ENCODE measurements at places on chromosomes 13 and 19.

DNA sequence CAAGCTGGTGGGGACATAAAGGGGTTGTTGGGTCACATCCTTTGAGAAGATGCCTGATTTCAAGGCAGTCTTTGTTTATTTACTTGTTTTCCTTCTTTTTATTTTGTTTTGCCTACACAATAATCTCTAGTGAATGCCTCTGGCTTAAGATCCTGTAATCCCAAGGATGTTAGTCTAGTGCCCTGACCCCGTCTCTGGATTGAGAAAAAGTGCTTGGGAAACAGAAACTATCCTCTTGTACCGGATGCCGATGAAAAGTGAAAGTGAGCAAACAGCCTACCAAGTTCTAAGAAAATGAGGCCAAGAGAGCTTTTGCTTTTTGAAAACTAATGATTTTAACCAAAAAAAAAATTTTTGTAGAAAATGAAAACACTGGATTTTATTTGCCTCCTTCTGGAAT is 42.1 kb upstream of the C1QTNF9 start:
- peaks cover 12% of the 10 kb centered on the region for H3K4me1 ChIP-seq
- no peak overlapping the region for H3K27ac ChIP-seq
- DNase-seq: no peak
- no peak overlapping the region for H3K4me3 ChIP-seq

GRCh38 chr19:12794971-12795381 is 3.7 kb downstream of the JUNB start:
- H3K4me3 ChIP-seq: peak overlapping the region; percentile 83
- H3K27me3 ChIP-seq: peaks cover 27% of the 10 kb centered on the region
- no peaks in the 10 kb centered on the region for H3K36me3 ChIP-seq
- H3K27ac ChIP-seq: no peak overlapping the region

- no peak overlapping the region for H3K27ac ChIP-seq
- no peaks in the 10 kb centered on the region for H3K36me3 ChIP-seq
- no peak overlapping the region for H3K4me3 ChIP-seq
- H3K4me1 ChIP-seq: peaks cover 3% of the 10 kb centered on the region
Measured at GRCh38 chr13:43353631-43354030, 330.2 kb downstream of the DNAJC15 start.

DNA sequence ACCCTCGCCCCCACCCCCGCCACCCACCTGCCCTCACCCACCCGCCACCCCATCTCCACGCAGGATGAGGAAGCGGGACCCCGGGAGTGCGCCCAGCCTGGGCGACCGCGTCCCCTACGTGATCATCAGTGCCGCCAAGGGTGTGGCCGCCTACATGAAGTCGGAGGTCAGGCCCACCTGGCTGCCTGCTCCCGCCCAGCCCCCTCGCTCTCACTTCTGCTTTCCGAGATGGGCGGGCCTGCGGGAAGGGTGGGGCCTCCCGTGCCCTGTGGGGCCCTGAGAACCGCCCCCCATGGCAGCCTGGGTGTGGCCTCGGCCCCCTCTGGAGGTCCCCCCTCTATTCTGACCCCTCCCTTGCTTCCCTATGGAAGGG is 3.1 kb upstream of the SPIB start:
- H3K27me3 ChIP-seq: peaks cover 14% of the 10 kb centered on the region
- H3K27ac ChIP-seq: no peak overlapping the region
- no peak overlapping the region for H3K4me3 ChIP-seq
- peaks cover 11% of the 10 kb centered on the region for H3K4me1 ChIP-seq
- no peak for DNase-seq

DNA sequence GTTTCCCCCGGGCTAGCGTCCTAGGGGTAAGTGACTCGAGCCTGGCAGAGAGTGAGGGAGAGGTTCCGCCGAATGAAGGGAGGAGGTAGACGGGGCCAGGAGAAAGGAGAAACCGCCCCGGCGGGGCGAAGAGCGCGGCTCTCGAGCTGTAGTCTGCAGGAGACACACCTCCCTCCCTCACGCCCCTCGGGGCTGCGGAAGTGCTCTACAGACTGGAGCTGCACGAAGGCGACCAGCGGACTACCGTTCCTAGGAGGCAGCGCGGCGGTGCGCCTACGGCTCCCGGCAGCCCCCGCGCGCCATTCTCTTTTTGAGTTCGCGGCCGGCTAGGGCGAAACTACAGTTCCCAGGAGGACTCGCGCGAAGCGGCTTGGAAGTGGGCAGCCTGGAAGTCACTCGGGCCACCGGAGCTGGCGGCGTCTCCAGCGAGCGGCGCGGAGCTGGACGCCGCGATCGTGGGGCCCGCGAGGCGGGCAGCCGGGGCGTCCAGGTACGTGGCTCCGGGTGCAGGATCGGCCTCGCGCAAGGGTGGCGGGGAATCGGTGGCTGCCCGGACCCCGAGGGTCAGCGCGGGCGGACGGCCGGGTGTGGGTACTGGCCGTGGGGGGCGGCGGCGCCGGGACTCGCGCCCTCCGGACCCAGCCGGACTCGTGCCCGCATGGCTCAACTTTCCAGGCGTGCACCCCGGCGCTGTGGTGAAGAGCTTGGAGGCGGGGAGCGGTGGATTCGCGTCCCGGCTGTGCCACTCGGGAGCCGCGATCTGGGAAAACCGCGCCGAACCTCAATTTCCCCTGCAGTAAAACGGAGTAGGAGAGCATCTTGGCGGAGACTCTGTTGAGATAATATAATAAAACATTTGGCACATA is at the start of gene SIPA1L3:
TSS of gene SIPA1L3 (plus strand) at position 340 of the 866 bp plus-strand sequence. CDS start 174,358 bp downstream, outside the sequence.
- H3K4me1 ChIP-seq: peaks cover 19% of the 10 kb centered on the region
- peaks cover 15% of the 10 kb centered on the region for H3K36me3 ChIP-seq
- peaks cover 9% of the 10 kb centered on the region for H3K27me3 ChIP-seq
- H3K4me3 ChIP-seq: peak within 1 kb of the TSS; percentile 94

DNA sequence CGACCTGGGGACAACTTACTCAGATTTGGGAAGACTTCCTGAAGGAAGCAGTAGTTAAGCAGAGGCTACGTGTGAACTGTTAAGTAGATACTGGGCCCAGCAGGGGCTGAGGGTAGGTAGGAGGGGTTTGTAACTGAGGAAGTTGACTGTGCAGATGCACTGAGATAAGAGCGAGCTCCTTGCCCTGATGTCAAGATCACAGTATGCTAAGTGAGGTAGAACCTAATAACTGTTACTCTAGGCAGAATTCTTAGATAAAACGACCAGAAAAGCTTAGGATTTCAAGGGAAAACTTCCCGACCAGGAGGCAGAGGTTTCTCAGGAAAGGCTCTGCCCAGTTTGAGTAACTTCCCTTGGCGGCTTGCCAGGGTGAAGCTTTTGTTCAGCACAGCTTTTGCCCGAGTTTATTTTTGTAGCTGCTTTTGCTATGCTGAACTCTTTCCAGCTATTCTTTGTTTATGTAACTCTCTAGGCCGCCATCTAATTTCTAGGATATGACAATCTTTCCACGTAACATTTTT is 632.1 kb downstream of the DIAPH3 start:
- DNase-seq: peak; percentile 67
- no peaks in the 10 kb centered on the region for H3K27me3 ChIP-seq
- peak overlapping the region; percentile 96 for H3K27ac ChIP-seq
- H3K4me3 ChIP-seq: no peak overlapping the region

Data from endothelial cell (in vitro differentiated cells).